CD4-positive, alpha-beta memory T cell (primary cell): ENCODE measurements at places on chromosomes 13 and 19. TPM values are rescaled to one million over a fixed set of nuclear protein-coding genes. Genes with fewer than 3 reads are reported as not detected.

DNA sequence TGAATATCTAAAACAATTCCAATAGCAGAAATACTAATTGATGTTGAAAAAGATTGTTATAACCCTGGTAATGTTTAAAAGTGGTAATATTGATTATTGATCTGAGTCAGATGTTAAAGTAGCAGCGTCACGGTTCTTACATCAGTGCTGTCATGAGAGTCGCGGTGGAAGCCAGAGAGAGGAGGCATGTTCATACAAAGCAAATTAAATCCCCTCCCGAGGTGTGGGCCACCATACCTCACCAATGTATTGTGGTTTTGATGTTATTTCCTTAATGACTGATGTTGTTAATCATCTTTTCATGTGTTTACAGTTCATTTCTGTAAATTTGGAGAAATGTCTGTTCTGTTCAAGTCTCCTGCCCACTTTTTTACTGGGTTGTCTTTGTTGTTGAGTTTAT is 11.2 kb downstream of the ZNF317 start:
- peaks cover 17% of the 10 kb centered on the region for H3K4me1 ChIP-seq
- H3K4me3 ChIP-seq, result no peak overlapping the region
- H3K27me3 ChIP-seq, result no peaks in the 10 kb centered on the region
- peaks cover 13% of the 10 kb centered on the region for H3K36me3 ChIP-seq
- DNase-seq, result no peak

- H3K27me3 ChIP-seq, result no peaks in the 10 kb centered on the region
- H3K4me3 ChIP-seq, result no peak overlapping the region
- H3K4me1 ChIP-seq, result no peaks in the 10 kb centered on the region
- H3K27ac ChIP-seq, result no peak overlapping the region
- DNase-seq, result no peak
Measured at GRCh38 chr13:106372199-106373155, 163.0 kb downstream of the EFNB2 start.

DNA sequence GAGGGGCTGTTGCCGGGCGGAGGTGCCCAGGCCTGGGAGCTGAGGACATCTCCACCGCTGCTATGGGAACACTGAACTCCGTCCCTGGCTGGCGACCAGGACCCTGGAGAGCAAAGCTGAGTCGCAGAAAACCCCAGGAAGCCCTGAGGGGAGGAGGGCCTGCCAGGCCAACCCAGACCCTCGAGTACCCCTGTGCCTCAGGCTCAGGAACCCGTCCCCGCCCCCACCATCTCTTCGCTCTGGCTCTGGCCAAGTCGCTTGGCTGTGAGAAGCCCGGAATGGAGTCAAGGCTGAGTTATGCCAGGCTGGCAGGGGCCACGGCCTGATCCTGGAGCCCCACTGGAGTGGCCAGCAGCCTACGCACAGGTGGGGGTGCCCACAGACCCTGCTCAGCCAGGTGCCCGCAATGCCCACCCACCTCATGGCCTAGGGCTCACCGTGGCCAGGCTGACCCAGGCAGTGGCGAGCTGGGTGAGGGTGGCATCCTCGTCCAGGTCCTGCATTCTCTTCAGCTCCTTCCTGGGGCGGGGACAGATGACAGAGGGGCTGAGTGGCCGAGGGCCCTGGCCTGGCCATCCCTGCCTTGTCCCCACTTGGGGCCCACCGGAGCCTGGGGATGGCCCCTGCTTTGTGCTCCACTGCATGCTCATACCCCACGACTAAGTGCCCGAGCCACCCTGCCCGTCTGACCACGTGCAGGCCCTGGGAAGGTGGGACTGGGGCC is 8.5 kb upstream of the CERS1 start:
- no peak overlapping the region for H3K27ac ChIP-seq
- no peak for DNase-seq
- peaks cover 42% of the 10 kb centered on the region for H3K36me3 ChIP-seq
- H3K27me3 ChIP-seq, result no peaks in the 10 kb centered on the region
- H3K4me1 ChIP-seq, result no peaks in the 10 kb centered on the region
- no peak overlapping the region for H3K4me3 ChIP-seq

DNA sequence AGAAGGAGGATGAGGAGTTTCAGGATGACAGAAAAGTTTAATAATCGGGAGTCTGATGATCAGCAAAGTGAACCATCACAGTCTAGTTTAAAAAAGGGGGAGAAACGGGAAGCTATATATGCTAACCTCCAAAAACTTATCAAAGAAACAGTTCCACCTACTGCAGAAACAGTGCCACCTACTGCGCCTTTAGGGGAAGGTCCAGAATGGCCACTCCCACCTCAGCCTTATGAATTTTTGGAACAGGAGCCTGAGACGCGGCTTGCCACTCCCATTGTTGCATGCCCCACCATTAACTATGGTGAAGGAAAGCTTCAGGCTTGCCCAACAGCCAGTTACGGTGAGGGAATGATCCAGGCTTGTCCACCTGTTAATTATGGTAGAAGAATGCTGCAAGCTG is 929.0 kb downstream of the SLITRK6 start:
- H3K4me1 ChIP-seq, result no peaks in the 10 kb centered on the region
- H3K36me3 ChIP-seq, result no peaks in the 10 kb centered on the region
- no peak overlapping the region for H3K4me3 ChIP-seq
- no peak overlapping the region for H3K27ac ChIP-seq
- no peaks in the 10 kb centered on the region for H3K27me3 ChIP-seq
- no peak for DNase-seq

GRCh38 chr19:19207637-19208572 is 3.9 kb upstream of the NCAN start:
- peaks cover 17% of the 10 kb centered on the region for H3K27me3 ChIP-seq
- H3K36me3 ChIP-seq, result no peaks in the 10 kb centered on the region
- peaks cover 19% of the 10 kb centered on the region for H3K4me1 ChIP-seq
- H3K4me3 ChIP-seq, result no peak overlapping the region
- H3K27ac ChIP-seq, result no peak overlapping the region

Gene CCL25
- not detected for total RNA-seq

Gene ZNF229
- 0.69 TPM for total RNA-seq

Gene TGFBR3L
- total RNA-seq, result 1.00 TPM
